ENCODE measurements at places on chromosomes 6 and 20.

DNA sequence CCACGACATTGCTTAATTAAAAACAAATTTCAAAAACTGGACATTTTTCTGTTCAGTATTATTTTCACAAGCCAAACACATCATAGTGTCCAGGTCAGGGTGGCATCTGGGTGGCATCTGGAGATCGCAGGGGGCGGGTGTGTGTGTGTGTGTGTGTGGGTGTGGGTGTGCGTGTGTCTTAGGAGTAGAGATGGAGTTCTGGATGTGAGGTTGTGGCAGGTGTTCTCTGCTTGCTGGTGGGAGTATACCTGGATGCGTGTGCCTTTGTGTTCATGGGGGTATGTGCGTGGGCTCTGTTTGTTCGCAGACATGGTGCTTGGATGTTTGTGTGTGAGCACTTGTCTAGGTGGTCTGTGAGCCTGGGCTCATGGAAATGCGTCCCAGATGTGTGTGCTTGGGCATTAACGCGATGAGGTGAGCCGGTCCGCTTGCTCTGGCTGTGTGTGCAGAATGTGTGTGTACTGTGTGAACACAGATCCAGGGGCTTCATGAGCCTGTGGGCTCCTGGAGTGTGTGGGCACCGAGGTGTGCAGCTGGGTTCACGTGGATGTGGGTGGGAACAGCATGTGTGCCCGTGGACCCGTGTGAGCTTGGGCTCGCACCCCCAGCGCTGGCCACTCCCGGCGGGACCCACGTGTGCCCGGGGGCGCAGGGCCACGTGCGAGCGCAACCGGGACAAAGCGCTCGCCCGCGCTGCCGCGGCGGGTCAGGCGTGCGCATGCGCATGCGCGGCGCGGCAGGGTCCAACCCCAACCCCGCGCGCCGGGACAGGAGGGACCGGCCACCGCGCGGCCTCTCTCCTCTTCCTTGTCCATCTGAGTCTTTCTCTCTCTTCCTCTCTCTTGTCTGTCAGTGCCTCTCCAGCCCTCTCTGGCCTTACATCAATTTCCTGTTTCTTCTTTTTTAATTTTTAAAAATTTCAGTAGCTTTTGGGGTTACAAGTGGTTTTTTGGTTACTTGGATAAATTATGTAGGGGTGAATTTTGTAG lies 60.4 kb downstream of the SRC start:
- DNase-seq, result peak; percentile 63

- DNase-seq, result peak; percentile 24
Observed at GRCh38 chr20:63433756-63434531, 38.5 kb downstream of the KCNQ2 start.

DNA sequence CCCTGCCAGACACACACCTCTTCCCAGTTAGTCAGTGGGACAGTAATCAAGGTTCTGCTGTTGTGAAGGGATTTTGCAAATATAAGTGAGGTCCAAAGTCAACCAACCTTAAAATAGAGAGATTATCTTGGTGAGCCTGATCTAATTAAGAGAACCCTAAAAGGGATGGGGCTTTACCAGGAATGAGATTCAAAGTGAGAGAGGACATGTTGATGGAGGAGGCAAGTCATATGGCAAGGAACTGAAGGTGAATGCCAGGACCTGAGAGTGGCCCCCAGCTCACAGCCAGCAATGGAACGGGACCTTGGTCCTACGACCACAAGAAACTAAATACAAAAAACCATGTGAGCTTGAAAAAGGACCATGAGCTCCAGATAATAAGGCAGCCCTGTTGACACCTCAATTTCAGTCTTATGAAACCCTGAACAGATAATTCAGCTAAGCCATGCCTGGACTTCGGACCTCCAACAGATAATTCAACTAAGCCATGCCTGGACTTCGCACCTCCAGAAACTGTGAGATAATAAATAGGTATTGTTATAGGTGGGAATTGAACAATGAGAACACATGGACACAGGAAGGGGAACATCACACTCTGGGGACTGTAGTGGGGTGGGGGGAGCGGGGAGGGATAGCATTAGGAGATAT lies 253.4 kb downstream of the GMPR start:
- no peak for DNase-seq

GRCh38 chr20:32495217-32495565 lies 89.9 kb downstream of the NOL4L start:
- DNase-seq, result no peak

- DNase-seq, result peak; percentile 39
Observed at GRCh38 chr6:56593801-56594318, 48.8 kb downstream of the DST start.

DNA sequence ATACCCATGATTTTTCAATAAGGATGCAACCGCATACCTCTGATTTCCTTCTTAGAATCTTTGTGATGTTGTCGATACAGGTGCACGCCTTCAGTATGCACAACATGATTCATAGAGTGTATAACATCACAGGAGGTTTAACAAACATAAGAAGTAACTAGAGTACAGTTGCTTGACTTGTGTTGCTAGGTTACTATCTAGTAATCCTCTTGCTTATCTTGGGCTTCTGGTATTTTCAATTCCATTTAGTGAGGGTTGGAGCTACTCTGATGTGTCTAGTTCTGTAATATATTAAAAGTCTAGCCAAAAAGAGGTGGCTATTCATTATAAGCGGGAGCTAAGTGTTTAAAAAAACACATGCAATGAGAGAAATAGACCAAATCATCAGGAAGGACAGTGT lies 85.5 kb upstream of the TENT5A start:
- no peak for DNase-seq

DNA sequence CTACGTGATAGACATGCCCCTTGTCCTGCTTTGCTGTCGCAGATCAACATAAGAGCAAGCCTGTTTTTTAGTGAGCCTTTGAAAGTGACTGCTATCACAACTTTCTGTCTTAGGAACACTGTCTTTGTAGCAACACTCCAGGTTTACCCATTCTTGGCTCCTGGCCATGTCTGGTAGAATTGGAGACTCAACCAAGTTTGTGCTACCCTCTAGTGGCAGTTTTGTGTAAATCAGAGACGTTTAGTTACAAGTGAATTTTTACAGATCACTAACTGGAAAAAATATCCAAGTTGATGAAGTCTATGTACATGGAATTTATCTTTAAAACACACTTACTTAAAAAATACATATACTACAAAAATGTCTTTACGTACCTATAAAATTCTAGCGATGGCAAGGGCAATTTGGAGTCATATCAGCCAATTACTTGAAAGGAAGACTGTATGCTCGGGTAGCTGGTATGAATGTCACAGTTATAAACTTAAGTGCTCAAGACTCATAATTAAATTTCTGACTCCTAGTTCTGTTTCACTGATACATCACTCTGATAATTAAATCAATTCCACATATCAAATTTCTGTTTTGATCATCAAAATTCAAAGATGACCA lies 101.4 kb downstream of the ADGB start:
- DNase-seq, result peak; percentile 26
